Retinal pigment epithelial cell (primary cell): ENCODE measurements at places on chromosomes 7 and 10.

DNA sequence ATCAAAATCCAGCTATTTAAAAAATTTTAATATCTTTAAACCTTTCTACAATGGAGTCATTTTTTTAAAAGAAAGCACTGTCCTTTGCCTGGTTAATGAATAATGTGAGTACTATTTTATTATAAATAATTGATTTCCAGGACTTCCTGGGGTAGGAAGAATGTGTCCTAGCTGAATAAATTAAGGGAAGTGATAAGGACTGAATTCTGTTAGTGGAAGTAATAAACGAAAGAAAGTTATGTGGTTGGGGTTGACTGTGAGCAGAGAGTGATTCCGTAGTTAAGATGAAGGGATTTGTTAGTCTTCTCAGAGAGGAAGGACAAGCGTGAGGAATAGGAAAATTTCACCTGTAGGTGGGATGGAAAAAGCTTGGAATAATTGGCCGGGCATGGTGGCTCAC is 59.1 kb downstream of the AHCYL2 start:
- DNase-seq = no peak

GRCh38 chr10:45602082-45602730 is 70.4 kb downstream of the ZFAND4 start:
- DNase-seq = no peak

GRCh38 chr7:101435461-101436220 is 73.0 kb downstream of the COL26A1 start:
- no peak for DNase-seq

GRCh38 chr7:19116121-19117090 is 1.0 kb downstream of the TWIST1 start:
- no peak for DNase-seq

GRCh38 chr10:565676-566075 is 123.8 kb downstream of the DIP2C start:
- DNase-seq = no peak

- no peak for DNase-seq
Observed at GRCh38 chr7:45156516-45157272, 897 bp upstream of the RAMP3 start.

GRCh38 chr7:121561717-121562116 is 165.6 kb upstream of the FAM3C start:
- no peak for DNase-seq

DNA sequence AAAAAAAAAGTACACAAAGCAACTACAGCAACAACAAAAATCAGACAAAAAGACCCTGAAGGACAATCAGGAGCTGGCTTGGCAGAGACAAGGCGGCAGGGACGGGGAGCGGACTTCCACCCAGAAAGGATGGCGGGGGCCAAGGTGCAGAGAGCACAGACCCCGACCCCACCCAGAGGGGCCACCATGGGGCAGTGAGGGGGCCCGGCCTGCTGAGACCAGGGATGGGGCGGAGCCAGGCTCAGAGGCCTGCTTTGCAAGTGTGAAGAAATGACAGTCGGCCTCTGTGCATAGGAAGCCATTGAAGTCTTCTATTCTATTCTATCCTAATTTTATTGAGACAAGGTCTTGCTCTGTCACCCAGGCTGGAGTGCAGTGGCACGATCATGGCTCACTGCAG is 82.0 kb downstream of the ELFN1 start:
- DNase-seq = no peak

DNA sequence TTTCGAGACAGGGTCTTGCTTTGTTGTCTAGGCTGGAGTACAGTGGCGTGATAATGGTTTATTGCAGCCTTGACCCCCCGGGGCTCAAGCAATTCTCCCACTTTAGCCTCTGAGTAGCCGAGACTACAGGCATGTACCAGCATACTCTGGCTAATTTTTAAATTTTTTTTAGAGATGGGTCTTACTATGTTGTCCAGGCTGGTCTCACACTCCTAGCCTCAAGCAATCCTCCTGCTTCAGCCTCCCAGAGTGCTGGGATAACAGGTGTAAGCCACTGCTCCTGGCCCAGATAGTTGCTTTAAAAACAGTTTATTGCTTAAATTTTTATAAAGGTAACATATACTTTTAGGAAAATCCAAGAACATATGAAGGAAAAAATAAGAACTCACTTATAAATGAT is 26.3 kb downstream of the NEURL1 start:
- no peak for DNase-seq
